NCI-H510A (cell line): ENCODE measurements at places on chromosomes 11 and 22.

DNA sequence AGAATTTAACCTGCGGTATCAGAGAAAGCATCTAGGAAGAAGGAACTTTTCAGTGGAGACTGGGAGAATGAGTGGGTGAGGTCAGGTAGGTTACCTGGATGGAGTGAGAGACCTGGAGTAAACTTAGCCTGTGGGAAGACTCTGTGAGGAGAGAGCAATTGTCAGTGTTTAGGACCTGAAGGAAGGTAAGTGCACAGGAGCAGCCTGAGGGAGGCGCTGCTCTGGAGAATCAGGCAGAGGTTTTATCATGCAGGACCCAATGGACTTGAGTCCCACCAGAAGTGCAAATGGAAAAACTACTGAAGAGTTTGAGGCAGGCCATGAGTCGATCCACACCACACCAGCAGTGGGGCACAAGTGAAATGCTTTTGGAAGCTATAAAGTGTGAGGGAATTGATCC, 10.6 kb upstream of the IFTAP start:
- no peak for DNase-seq

- no peak for DNase-seq
Observed at GRCh38 chr11:15551901-15552851, 437.5 kb downstream of the INSC start.

- DNase-seq = no peak
Observed at GRCh38 chr11:120694726-120695125, 183.2 kb downstream of the GRIK4 start.

- no peak for DNase-seq
Observed at GRCh38 chr11:12784445-12784844, 110.2 kb downstream of the TEAD1 start.

- no peak for DNase-seq
Observed at GRCh38 chr22:43399338-43399979, 12.4 kb upstream of the MPPED1 start.

DNA sequence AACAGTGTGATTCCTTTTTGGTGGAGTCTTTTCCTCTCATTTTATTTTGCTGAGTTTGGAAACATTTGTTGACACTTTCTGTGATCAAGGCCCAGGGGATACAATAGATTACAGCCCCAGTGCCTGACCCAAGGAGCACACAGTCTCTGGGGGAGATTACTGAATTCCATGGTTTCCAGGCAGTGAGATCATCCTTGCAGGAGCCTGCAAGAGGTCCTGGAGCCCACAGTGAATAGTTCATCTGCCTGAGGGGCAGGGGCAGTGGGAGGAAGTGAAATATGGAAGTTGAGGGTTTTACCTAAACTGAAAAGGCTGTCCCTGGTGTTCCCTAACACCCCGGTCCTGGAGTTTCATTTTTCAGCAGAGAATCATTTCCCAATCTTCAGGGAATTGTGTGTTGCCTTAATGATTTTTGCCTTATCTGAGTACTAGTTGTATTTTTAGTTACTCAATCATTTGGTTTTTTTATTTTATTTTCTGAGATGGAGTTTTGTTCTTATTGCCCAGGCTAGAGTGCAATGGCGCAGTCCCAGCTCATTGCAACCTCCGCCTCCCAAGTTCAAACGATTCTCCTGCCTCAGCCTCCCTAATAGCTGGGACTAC, 7.7 kb downstream of the CCS start:
- no peak for DNase-seq
